ENCODE measurements at places on chromosomes 7 and 10.

- peak; percentile 57 for DNase-seq
These were observed at the start of gene AGAP3 for GRCh38 chr7:151085691-151086620. Gene AGAP3 (plus strand): TSS chr7:151086475. CDS start chr7:151086742, 267 bp downstream.

DNA sequence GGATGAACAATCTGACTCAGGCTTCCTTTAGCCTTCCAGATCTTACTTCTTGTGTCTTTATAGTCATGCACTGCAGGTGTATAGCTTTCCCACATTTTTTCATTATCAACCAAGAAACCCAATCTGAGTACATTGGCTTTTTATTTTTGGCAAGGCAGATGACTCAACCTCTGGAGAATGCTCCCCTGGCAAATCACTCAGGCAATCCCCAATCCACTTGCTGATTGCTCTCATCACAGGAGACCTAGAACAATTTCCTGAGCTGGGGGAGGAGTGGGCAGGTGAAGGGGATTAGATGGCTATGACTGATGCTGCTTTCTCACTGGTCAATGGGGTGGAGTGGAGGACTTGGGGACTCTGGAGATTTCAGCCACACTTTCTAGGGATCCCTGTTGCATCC lies 134.4 kb downstream of the SLC16A9 start:
- no peak for DNase-seq

DNA sequence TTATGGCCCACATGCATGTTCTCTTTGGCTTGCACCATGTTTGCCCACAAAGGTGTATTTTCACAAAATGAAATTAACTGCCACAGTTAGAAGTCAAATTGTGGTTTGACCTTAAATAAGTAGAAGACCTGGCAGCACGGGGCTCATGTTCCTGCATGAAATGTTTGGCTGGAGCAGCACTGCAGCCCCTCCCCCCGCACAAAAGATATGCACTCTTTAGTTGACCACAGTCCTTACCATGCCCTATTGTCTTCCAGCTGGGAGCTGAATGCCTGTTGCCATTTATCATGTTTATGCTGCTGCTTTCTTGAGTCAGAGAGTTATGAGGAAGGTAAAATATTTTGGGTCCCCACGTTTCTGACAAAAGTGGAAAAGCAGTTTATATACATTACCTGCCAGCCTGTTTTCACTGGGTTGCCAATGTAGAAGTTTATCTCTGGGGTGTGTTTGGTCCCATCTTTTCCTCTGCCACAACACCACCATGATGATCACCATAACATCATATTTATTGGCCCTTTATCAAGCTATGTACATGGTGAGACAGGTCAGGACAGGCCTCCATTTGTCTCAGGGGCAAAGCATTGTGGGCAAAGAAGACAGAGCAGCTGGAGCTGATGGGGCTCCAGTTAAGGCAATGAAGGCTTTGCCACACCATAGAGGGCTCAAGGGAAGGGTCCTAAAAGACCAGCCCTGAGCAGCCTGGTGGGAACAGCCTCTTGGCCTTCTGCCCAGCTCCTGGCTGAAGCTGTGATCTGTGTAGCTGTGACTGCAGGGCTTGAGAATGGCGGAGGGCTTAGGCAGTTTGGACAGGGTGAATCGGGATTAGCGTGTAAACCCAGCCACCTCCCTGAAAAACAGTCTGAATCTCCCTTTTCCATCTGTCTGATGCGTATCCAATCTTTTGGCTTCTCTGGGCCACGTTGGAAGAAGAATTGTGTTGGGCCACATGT lies 5.4 kb downstream of the PRF1 start:
- DNase-seq, result no peak

DNA sequence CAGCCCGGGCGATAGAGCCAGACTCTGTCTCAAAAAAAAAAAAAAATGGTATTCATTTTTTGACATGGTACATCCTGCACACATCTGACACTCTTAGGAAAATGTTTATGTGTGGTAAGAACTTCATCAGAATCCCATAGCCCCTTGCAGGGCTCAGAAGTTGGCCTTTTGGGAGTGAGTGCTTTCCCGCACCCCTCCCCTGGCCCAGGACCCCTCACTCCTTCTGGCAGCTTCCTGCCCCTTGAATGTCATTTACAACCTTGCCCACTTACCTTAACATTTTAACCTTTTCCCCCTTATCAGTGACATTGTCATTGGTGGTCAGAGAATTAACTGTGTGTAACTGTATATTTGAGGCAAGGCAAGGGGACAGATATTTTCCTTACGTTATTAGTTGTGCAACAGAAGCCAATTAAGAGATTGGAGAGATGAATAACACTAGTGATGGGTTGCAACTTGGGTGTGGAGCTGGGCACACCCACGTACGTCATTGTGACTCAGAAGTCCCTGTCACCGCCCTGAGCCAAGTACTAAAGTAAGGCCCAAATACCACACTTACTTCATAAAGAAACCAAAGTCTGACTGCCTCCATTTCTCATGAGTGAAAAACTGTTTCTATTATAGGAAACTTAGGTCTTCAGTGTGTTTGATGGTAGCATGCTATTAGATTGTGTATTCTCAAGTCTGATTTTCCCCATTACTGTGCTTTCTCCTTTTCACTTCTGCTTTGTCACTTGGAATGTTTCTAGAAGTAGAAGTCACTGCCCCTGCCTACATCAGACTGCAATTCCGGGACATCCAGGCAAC lies 31.6 kb downstream of the OGDH start:
- DNase-seq, result peak; percentile 79

- no peak for DNase-seq
These were observed 105.4 kb upstream of the RHOBTB1 start for GRCh38 chr10:61049386-61049785.

- no peak for DNase-seq
These were observed 219.5 kb upstream of the PHYHIPL start for GRCh38 chr10:58956926-58957325.

DNA sequence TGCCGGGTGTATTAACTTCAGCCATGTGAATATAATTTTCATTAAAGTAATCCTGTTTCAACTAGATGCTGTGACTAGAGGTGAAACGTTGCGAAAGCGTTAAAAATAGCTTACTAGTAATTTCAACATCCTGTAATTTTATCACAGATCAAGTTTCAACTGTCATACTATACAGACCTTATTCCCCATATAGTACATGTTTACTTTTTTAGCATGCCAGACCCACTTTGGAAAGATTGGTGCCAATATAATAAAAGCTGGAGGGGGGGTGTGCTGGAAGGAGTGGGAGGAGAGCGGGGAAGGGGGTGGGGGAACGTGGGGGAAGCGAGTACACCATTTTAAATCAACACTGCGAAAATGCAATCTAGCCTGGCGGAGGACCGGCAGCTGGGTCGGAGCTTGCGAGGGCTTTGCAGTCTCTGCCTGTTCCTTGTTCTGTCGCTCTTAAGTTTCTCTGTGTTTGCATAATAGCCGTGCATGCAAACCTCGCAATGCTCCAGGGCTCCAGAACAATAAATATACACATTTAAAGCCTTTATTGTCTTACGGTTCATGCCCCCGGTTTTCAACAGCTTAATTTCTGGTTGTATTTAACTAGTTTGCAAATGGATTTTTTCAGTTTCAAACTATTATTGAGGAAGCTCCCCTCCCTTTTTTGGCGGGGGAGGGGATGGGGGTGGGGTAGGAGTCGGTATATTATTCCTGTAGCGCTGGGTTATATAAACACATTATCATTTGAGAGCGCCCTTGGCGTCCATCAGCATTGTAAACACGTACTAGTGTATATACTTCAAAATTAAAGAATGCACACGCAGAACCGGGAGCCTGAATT lies 1.3 kb upstream of the ARID5B start:
- peak; percentile 57 for DNase-seq

DNA sequence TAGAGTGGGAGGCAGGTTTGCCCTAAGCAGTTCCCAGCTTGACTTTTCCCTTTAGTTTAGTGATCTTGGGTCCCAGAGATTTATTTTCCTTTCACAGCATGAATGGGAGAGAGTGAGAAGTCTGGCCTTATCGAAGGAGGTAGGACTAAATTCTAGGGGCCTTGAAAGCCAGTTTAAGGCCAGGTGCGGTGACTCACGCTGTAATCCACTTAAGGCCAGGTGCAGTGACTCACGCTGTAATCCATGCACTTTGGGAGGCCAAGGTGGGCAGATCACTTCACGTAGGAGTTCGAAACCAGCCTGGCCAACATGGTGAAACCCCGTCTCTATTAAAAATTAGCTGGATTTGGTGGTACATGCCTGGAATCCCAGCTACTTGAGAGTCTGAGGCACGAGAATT lies 392.2 kb downstream of the ACTR3B start:
- no peak for DNase-seq

DNA sequence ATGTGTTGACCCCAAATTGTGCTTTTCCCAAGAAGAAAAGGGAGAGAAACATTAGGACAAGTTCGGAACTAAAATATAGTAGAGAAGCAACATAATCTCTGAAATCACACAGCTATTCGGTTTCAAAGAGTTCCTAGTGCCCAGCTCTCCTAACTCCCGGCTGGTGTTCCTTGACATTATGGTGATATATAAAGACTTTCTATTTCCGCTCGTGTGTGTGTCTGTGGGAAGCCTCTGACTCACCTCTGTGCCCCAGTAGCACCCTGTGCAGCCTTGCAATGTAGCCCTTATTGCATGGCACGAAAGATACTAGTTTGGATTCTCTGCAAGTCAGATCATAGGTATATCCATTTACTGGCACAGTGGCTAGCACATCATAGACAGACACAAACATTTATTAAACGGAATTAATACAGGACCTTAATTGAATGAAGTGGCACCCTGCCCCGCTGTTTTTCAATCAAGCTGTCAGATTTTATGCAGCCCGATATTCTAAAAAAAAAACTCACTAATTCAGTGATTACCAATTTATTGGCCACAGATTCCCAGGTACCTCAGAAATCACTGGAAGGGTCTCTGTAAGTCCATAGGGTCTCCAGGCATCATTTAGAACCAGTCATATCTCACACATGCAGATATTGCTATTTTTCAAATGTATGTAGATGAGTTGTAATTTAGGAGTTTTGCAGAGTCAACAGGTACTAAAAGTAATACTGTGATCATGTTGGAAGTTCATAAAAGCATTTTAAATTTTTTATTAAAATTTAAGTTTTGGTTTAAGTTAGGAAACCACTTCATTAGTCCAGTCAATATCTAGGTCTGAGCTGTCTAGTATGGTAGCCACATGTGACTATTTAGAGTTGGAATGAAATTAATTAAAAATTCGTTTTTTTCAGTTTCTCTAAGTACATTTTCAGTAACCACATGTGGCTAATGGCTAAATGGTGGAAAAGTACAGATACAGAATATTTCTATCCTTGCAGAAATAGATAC lies 43.3 kb downstream of the SFTPD start:
- DNase-seq, result no peak

DNA sequence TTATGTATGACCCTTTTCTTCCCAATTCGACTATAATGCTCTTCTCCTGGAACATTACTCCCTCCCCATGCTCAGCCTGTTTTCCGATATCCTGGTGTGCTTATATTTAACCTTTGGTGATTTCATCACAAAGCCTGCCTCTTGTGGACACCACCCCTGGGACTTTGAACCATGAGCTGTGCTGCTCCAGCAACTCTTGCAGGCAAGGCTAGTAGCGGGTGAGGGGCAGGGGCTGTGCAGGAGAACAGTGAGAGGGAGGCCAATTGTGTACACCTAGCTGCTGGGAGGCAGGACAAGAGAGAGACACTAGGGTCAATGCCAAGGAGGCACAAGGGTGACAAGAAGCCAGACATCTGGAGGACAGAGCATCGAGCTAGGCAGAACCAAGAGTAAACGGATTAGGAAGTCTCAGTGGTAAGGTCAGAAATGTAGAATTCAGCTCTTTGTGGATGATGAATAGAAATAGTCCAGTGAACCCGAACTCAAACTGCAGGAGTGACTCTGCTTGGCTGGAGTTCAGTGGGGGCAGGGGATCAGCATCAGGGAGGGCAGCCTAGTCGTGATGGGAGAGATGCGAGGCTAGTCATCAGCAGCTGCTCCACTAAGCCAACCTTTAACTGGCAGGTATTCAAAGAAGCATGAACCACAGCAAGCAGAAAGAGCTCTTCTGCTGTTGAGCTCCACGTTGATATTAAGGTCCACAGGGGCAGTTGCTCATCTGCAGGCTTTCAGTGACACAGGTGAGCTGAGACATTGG lies 31.0 kb upstream of the MKI67 start:
- no peak for DNase-seq

DNA sequence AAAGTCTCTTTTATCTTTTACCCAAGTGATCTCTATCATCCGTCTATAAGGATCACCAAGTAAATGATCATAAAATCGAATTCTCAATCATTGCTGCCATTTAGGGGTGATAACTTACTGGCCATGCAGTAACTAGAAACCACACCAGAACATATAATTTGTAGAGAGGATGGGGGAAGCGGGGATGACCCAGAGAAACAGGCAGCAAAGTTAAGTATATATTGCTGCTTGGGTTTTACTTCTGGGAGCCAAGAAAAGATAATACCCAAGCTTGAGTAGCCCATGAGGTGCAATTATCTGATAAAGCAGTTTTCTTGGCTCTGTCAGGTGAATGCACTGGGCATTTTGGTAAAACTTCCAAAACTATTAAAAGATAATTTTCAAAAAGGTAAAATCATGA lies 18.9 kb downstream of the EXOC6 start:
- no peak for DNase-seq

- DNase-seq, result no peak
These were observed 40.6 kb upstream of the ABCA13 start for GRCh38 chr7:48130658-48131108.

DNA sequence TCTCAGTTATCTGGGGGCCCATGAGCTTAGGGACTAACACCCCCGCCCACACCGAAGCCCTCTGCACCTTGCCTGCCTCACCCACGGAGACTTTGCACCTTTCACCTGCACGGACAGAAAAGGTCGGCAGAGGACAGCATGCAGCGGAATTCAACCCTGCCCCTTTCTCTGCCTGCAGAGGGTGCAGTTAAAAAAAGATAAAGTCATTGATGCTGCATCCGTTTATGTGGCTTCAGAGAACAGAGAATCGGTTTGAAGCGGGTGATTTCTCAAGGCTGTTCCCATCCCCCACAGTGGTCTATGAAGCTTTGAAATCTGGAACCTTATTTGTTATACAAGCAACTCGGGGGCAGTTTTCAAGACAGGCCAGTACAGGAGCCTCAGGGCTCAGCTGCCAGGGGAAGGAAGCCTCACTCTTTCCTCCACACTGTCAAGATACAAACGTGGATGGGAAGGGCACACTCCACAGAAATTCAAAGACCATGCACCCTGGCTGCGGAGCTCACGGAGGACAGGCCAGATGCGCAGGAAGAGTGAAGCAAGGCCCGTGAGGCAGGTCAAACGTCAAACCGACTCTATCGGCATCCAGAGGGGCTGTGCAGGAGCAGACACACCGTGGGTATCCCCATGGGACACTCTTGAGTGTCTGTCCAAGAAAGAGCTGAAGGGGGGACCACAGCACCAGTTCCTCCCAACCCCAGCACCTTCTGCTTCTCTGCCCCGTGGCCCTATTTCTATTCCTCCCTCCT lies 66.3 kb downstream of the INSIG1 start:
- no peak for DNase-seq

GRCh38 chr7:86904949-86905834 lies 154.3 kb downstream of the ELAPOR2 start:
- no peak for DNase-seq

All from activated naive CD8-positive, alpha-beta T cell treated with anti-CD3 and anti-CD28 coated beads for 36 hours (primary cell).